ENCODE measurements at places on chromosomes 3 and 15.

DNA sequence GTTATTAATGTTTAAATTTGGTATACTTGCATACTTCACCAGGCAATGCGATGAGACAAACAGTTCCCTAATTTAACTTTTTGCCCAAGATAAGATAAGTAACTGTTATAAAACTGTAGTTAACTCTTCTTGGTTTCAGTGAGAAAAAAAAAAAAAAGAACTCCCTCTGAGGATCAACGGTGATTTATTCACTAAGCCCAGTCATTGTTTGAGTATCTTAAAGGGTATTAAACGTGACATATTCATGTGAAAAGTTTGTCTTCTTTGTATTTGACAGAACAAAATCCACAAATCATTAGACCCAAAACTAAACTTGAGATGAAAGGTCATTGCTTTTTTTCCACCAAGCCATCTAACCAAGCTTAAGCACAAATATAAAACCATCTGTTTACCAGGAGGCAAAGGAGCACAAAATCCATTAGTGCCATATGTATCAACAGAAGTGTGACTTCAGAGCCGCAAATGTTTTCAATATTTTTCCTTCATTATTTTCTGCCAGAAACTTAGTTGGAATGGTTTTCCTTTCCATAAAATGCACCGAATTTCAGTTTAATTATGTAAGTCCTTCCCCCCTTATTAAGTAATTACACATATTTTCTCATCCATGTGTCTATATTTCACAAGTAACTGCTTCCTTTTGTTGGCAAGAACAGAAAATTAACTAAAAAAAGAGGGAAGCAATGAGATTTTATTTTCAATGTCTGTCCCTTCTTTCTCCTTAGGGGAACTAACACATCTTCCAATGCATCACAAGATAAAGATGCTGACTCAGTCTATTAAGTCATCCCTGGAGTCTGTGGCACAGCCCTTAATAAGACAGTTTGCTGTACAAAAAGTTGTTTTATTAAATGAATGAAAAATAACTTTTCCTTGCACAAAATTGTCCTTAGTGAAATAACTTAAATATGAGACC is 92.2 kb upstream of the RAP2B start:
- no peak for DNase-seq

DNA sequence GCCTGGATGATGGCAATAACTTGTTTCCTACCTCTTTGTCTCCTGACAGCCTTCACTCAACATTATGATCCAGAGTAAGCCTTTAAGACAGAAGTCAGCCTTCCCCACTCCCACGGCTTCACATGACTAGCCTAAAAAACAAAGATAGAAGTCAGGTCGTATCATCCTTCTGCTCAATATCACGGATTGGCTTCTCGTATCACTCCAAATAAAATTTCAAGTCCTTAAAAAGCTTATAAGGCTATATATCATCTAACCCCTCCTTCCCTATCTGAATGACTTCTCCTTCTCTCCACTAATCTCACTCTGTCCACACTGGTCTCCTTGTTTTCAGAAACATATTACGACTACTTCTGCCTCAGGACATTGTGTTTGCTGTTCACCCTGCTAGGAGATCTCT is 47.7 kb upstream of the AP4E1 start:
- DNase-seq, result no peak

GRCh38 chr3:23553353-23553752 is 252.4 kb upstream of the UBE2E1 start:
- DNase-seq, result no peak

GRCh38 chr3:66017084-66017483 is 21.6 kb downstream of the MAGI1 start:
- no peak for DNase-seq

- DNase-seq, result no peak
Observed at GRCh38 chr3:197593046-197593380, 37.2 kb upstream of the BDH1 start.

DNA sequence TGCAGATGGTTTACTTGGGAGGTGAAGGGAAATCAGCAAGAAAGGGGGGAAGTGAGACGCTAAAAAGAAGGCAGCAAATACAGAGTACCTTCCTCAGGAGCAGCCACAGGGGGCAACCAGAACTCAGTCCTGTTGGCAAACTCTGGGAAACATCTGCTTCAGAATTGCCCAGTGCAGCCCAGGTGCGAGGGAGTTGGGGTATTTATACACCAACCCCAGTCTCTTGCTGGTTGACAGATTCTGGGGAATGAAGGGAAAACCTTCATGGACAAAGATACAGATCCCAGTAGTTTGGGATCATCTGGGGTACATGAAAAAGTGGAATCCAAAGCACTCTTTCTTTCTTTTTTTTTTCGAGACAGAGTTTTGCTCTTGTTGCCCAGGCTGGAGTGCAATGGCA is 25.3 kb upstream of the PGPEP1L start:
- no peak for DNase-seq

- DNase-seq, result no peak
Observed at GRCh38 chr3:99678023-99678422, 39.6 kb downstream of the COL8A1 start.

DNA sequence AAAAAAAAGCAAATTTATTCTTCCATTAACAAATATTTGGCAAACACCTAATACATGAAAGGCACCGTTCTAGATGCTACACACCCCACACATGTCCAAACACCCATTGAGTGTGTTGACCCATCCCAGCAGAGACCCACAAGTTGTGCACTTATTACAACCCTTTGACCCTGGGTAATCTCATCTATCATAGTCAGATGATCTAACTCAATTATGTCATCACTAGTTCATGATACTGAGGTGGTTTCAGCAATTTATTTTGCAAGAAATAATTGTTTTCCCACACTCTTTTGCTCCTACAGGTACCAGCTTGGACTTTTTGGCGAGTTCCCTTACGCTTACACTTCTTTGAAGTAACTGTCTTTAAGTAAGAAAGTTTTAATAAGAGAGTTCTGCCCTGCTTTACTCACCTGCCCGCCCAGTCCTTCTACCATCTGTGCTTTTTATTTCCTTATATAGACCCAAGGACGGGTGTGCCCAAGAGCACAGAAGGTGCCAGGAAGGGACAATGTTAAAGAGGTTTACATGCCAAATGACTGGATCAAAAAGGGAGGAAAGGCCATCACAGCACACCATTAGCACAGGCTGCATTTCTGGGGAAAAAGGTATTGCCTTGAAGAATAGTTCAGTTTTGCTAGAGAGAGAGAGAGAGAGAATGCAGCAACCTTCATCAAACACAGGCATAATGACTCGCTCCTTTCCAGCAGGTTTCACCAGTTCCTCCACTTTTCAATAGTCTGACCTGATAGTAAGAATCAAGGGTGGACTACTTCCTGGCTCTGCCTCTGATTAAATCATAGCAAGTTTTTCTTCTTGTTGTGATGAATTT is 54.5 kb upstream of the ATP11B start:
- DNase-seq, result no peak
